Astrocyte (in vitro differentiated cells and primary cell): ENCODE measurements at places on chromosomes 1 and 21.

- peak; percentile 95 for DNase-seq
These were observed 41.4 kb downstream of the TMCO4 start for GRCh38 chr1:19758227-19758830.

DNA sequence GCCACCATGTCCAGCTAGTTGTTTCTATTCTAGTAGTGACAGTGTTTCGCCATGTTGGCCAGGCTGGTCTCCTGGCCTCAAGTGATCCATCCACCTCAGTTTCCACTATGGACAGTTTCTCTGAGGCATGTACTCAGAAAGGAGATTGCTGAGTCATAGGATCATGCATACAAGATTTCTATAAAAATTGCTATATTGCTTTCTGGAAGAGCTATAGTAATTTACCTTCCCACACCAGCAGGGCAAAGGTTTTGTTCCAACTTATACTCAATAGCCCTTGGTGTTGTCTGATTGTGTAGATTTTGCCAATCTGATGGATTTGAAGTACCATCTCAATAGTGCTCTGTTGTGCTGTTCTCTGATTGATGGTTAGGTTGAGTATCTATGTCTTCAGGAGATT is 15.6 kb upstream of the ATP1A1 start:
- no peak for DNase-seq

- DNase-seq, result peak; percentile 71
These were observed 4.0 kb upstream of the PLEKHM2 start for GRCh38 chr1:15680131-15680530.

- no peak for DNase-seq
These were observed 41.4 kb downstream of the MTARC1 start for GRCh38 chr1:220828179-220828490.

DNA sequence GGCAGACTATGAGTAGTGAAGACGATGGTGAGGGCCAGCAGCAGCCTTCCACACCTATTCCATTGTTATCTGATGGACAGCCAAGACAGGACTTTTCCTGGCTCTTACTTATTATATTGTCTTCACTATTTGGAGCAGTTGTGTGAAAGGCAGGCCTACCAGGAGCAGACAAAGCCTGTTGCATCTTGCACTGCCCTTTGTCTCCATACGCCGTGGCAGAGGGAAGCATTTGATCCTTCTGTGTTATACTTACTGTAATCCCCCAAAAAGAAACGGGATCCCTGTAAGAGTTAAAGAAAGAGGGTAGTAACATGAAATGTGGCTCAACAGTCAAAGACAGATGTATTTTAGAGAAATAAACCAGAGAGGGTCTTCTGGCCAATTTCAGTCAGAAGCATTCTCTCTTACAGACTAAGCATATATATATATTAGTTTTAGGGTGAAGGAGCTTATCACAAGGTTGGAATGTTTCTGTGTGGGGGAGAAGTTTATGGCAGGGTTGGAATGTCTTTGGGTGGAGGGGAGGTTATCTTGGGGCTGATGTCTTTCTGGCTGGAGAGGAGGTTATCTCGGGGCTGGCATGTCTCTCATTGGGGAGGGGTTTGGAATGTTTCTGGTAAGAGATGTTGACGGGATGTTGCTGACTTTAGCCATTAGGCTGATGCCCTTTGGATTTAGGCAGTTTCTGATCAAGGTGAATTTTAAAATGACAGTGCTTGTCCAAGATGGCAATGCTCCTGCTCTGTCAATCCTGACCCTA is 23.4 kb upstream of the HSD3B1 start:
- no peak for DNase-seq
